Amniotic stem cell (primary cell): ENCODE measurements at places on chromosomes 5 and 9.

- DNase-seq = no peak
Observed at GRCh38 chr9:94703488-94704140, 22.9 kb upstream of the AOPEP start.

- DNase-seq = no peak
Observed at GRCh38 chr5:5658889-5659465, 236.5 kb downstream of the ICE1 start.

GRCh38 chr5:173883347-173883924, 4.7 kb upstream of the CPEB4 start:
- no peak for DNase-seq

DNA sequence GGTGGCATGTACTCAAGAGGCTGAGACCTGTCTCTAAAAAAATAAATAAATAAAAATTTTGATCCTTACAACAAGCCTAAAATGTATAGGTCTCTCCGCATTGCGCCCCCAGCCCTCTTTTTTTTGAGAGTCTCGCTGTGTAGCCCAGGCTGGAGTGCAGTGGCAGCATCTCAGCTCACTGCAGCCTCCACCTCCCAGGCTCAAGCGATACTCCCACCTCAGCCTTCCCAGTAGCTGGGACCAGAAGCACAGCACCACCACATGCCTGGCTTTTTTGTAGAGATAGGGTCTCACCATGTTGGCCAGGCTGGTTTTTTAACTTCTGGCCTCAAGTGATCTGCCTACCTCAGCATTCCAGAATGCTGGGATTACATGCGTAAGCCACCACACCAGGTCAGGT, 2.2 kb upstream of the GARIN3 start:
- no peak for DNase-seq

- DNase-seq = no peak
Observed at GRCh38 chr9:70410368-70410767, 4.1 kb downstream of the KLF9 start.

DNA sequence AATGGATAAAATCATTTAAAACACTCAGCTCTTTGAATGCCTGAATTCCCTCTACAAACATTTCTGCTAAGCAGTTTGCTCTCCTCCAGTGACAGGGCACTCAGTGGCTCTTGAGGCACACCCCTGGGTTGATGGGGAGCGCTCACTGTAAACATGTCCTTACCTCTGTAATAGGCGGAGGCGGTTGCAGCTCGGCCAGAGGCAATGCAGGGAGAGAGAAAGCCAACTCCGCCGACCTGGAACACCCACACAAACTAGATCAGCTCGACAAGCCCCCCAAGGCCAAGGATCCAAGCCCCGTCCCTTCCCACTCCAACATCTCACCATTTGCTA, 329 bp downstream of the CDC23 start:
- DNase-seq = no peak

DNA sequence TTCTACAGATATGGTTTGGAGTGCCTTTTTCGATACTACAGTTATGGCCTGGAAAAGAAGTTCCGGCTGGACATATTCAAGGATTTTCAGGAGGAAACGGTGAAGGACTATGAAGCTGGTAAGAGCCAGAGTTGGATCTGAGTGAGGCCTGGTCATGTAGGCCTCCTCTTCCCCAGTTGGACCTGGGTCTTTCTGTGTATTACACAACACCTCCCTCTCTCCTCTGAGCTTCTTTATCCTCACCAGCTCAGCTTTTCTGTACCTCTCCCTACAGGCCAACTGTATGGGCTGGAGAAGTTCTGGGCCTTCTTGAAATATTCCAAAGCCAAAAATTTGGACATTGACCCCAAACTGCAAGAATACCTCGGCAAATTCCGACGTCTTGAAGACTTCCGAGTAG, 39.2 kb downstream of the FAXDC2 start:
- no peak for DNase-seq

DNA sequence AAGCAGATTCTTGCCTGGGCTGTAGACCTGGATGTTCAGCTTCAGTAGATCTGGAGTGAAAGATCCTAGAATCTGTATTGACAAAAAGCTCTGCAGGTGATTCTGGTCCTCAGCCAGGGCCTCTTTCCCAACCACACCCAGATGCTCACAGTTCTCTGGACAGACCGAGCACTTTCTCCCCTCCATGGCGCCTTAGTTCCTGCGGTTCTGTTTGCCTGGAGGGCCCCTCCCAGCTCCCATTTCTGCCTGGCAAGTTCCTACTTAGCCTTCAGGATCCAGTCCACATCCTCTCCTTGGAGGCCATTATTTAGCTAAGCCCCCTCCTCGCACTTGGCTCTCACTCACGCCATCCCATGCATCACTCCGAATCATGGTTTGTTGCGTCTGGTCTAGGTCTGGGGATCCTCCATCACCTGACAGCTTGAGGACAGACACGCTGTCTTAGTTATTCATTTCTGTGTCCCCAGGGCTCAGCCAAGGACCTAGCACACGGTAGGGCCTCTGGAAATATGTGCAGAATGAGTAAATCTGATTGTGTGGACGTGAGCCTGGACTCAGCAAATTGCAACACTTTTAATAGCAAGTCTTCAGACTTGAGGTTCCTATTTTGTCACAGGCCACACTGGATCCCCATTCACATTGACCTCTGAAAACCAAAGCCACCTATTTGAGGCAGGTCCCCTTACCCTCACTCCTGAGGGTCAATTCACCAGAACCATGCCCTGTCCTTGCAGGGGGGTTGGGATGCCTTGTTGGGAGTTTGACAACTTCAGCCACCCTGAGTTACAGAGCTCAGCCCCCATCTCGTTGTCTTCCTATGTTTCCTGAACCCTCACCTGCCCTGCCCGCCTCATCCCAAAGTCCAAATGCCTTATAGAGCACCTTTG, 50.7 kb downstream of the COL15A1 start:
- DNase-seq = no peak

DNA sequence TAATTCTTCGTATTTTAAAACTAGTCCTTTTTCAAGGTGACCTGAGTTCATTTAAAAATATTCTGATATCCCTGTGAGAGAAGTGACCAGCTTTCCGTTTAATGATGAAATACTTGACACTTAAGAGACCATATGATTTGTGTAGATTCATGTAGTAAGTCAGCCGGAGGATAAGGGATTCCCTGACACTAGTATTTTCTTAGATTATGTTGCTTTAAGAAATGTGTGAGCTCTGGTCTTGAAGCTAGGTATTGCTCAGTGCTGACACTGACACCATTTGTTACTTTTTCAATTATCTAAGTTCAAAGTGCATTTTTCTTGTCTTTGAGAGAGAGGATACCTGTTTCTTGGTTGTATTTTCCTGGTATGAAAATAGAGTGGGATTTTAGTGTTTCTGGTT, 4.2 kb downstream of the NIPBL start:
- DNase-seq = no peak

- no peak for DNase-seq
Observed at GRCh38 chr9:114811966-114812636, 6.3 kb upstream of the TNFSF15 start.

GRCh38 chr9:25658571-25658970, 19.7 kb downstream of the TUSC1 start:
- DNase-seq = no peak

- DNase-seq = no peak
Observed at GRCh38 chr5:115709585-115709984, 83.7 kb upstream of the TMED7 start.

GRCh38 chr9:126794441-126794840, 10.4 kb upstream of the ZBTB43 start:
- DNase-seq = no peak

DNA sequence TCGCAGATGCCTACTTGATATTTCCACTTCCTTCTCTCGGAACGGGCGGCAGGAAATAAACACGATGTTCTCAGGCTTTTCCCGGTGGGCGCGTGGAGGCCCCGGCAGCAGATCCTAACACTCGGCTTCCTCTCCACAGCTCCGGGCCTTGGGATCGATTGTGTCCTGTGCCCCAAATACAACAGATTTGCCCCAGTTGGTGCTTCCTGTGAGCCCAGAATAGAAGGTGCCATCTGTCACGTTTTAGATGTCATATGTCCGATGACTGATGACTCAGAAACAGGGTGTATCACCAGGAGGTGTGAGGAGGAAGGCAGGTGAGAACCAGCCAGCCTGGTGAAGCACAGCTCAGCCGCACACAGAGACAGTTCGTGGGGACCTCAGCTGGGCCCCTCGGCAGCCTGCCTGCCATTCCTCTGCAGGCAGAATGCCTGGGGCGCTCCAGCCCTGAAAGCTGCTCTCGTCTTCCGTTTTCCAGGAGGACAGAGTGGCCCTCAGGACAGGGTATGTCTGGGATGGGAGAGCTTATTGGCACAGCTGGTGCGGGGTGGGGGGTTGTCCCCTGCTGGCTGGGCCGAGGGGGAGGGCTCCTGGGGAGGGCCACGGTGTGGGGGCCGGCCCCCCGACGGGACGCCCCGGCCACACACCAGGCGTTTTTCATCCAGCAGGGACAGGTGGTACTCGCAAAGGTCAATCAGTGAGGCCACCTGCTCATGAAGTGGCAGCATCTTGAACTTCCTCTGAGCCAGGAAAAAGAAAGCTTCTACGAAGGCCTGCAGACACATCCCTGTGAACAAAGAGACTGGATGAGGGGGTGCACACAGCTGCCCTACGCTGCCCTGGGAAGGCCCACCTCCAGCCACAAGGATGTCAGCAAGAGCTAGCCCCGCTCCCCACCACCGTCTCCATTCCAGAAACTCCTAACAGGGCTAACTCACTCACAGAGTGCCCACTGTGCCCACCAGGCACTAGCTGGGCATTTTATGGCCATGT, 171.0 kb downstream of the DAB2IP start:
- DNase-seq = no peak

GRCh38 chr5:77379558-77380061, 112.5 kb downstream of the WDR41 start:
- DNase-seq = no peak

- no peak for DNase-seq
Observed at GRCh38 chr9:91905991-91906469, 44.0 kb downstream of the ROR2 start.

- DNase-seq = no peak
Observed at GRCh38 chr5:109468288-109468676, 58.5 kb upstream of the PJA2 start.

DNA sequence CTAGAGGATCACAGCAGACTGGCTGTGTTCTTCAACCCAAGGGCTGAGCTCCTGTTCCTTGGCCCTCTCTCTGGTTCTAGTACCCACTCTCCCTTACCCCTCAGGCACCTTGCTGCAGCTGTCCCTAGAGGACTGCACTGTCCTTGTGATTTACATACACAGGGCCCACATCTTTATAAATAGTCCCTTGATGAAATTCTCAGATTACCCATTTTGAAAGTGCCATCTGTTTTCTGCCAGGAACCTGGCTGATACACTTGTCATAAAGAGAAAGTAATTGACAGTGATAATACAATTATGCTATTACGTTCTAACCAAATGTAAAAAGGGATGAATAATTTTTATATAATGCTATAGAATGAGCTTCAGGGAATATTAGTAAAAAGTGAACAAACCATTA, 16.5 kb upstream of the SPARC start:
- no peak for DNase-seq

GRCh38 chr9:90774682-90775081, 26.9 kb upstream of the SYK start:
- DNase-seq = no peak

GRCh38 chr9:89139455-89139854, 39.2 kb downstream of the SHC3 start:
- no peak for DNase-seq

- peak; percentile 13 for DNase-seq
Observed at GRCh38 chr9:130073373-130073772, 19.7 kb downstream of the GPR107 start.

DNA sequence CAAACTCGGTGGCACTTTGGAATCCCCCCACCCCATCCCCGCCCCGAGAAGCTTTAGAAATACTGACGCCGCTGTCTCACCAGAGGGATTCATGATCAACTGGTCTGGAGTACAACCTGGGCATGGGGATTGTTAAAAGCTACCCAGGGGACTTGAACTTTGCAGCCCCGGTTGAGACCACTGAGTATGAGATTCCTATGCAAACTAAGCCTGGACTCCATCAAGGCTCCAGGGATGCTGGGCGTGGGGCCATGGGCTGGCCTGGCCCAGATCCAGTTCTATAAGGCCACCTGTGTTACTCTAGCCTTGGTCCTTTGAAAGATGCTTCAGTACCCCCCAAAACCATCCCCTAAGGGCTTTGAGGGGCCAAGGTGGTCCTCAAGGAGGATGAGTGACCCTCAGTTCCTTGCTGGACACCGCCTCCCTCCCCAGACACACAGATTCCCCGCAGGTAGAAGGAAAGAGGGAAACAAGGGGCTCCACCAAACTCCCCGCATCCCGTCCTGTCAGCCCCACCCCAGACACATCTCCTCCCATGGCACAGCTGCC, 68.5 kb downstream of the MRPL36 start:
- no peak for DNase-seq

- DNase-seq = no peak
Observed at GRCh38 chr9:90641086-90641485, 1.5 kb downstream of the DIRAS2 start.

- no peak for DNase-seq
Observed at GRCh38 chr5:172771439-172772111, 580 bp upstream of the DUSP1 start.
